ENCODE measurements at places on chromosomes 7 and 10. TPM values are rescaled to one million over a fixed set of nuclear protein-coding genes. Genes with fewer than 3 reads are reported as not detected.

Gene OPN4
- total RNA-seq = 1.1 TPM

DNA sequence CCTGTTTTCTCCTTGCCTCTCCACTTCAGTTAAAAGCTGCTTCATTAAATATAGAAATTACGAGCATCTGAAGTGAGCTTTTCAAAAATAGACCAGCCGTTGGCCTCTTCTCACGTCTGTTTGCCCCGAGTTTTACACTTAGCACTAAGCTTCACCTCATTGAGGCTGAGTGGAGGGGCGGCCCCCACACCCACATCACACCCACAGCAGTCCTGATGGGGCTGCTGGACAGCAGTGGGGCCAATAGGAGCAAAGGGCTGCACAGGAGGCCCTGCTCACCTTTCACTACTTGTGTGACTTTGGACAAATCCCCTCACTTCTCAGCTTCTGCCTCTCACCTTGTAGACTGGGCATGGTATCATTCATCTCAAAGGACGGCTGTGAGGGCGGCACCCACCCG is 677.8 kb downstream of the SDK1 start:
- DNase-seq = no peak

GRCh38 chr7:37534893-37535610 is 86.4 kb upstream of the ELMO1 start:
- no peak for DNase-seq

- DNase-seq = no peak
Measured at GRCh38 chr7:36003343-36003742, 149.7 kb upstream of the EEPD1 start.

Measured in omental fat pad (tissue), 4 donors.